ENCODE measurements at places on chromosomes 5 and 9. TPM values are rescaled to one million over a fixed set of nuclear protein-coding genes. Genes with fewer than 3 reads are reported as not detected.

DNA sequence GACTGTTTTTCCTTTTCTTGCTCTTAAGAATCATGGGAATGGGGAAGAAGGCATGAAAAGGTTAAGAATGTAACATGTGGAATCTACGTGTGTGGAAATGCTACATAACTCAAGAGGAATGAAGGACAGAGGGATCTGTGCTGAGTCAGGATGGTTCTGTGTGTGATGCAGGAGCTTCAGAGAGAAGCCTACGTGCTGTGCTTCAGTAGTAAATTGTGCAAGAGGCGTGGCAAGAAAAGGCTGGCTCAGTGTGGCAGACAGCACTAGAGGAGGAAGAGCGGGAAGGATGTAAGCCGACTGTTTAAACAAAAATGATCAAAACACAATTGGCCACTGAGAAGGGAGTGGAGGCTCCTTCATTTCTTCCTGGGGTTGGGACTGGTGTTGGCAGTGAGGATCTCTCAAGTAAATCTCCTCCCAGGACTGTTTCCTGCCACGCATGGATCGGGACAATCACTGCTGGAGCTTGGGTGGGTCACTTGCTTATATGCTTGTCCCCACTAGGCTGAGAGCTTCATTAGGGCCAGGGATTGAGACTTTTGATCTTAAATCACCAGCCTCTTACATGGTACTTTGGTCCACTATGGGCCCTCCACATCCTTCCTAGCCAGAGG lies 59.4 kb upstream of the BASP1 start:
- DNase-seq = no peak

GRCh38 chr9:127022913-127023660 lies 99.3 kb downstream of the ANGPTL2 start:
- DNase-seq = no peak

DNA sequence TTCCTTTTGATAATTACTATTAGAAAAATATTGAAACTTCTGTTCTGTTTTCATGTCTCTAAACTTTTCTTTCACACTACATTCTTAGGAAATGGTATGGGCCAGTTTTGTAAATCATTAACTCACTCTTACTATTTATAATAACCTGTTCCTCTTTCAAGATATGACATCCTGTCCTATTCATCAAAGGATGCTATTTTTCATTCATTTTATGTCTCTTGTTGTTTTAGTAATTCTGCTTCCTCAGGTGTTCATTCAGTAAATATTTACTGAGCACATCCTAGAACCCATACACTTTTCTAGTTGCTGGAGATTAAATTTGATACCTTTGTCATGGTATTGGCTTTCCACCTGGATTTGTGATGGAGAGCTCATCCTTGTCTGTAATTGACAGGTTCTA lies 58.0 kb downstream of the GDA start:
- DNase-seq = no peak

- no peak for DNase-seq
Observed at GRCh38 chr5:2872676-2873075, 121.2 kb upstream of the IRX2 start.

- no peak for DNase-seq
Observed at GRCh38 chr5:155148694-155149093, 135.1 kb downstream of the KIF4B start.

DNA sequence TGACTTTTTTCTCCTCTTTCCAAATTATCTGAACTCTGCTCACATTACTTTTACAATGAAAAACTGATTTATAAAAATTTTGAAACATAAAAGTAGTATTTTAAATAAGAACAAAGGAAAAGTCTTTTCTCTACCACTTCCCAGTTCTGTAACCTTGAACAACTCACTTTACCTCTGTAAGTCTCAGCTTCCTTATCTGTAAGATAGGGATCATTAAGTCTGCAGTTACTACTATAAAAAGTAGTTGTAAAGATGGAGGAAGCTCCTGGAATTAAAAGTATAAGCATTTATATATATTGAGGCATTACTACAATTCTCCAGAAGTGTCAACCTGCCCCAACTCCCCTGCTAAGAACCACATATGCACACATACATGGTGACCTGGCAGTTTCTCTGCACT lies 88.0 kb downstream of the TTC39B start:
- no peak for DNase-seq

DNA sequence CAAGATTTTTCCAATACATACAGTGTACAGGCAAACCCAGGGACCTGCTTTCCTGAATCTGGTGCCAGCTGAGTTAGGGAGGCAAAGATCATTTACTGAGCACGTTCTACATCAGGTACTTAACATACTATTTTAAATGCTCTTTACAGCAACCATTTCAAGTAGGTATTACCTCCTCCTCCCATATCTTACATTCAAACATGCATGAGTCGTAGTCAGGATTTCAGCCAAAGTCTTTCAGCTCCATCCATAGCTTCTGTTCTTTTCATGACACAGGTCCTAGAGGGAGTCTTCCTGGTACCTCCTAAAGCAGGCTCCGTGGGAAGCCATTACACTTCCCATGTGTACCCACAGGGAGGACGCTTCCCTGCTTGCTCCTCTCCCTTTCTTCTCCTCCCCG lies 11.7 kb downstream of the KCNV2 start:
- no peak for DNase-seq

DNA sequence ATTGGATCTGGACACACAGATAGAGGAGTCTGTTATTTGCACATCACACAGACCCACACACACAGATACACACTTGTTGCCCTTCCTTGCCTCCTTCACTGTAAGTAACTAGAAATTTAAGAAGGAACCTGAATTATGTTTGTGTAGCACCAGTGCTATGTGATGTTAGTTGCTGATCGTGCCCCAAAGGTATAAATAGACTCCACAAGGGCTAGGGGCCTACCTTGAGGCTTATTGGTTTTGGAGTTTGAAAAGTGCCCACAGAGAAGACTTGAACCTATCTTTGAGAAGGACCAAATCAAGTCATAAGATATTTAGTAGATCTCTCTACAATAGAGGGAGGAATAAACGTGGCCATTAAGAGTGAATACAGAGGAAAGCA lies 8.8 kb upstream of the TGFBI start:
- DNase-seq = no peak

DNA sequence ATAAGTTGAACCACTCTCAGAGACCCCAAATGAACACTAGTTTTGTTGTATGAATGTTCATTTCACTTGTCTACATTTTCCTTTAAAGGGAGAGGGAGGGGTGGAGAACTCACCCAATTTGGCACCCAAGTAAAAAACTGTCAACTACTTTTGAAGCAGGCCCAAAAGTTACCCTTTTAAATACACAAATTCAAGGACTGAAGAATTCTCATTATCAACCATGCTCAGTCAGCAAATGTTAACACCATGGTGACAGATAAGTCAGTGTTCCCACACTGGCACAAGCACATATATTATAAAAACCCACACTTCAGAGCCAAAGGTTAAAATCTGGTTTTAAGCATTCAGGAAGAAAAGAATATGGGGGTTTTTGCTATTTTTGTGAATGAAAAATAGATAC lies 31.6 kb downstream of the CSNK1A1 start:
- no peak for DNase-seq

DNA sequence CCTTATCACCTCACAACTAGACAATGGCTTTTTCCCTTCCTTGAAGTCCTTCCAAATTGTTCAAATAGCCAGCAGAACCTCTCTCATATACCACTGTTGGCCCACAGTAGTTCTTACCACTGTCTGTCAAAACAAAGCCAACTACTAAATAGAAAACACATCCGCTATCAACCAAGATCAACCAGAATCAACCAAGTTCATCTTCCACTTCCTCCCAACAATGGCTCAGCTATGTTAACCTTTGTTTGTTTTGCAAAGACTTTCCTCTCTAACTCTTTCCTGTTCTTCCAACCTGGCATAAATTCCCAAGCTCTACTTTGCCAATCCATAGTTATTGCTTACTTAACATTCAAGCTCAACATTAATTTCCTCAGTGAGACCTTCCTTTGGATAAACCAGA lies 15.2 kb downstream of the ELL2 start:
- DNase-seq = no peak

DNA sequence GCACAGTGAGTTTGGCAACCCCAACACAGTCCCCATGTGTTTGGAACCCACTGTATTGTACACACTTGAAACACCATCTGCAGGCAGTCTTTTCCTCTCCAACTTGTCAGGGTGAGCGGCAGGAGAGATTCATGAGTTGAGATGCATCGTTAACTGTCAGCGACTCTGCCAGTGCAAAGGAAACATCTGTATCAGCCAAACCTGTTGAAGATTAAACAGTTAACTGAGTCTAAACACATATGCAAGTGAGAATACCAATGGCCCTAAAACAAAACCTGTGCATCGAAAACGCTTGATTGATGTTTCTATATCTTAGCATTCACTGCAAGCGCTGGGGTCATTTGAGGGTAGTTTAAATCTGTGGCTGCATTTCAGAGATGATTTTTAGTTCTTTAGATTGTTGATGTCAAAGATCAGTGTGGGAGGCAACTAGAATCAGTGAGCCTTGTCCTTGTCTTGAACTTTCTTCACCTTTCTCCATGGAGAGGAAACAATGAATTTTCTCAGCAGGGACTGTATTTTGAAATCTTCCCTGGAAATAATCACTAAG lies 41.3 kb upstream of the PAM start:
- no peak for DNase-seq

DNA sequence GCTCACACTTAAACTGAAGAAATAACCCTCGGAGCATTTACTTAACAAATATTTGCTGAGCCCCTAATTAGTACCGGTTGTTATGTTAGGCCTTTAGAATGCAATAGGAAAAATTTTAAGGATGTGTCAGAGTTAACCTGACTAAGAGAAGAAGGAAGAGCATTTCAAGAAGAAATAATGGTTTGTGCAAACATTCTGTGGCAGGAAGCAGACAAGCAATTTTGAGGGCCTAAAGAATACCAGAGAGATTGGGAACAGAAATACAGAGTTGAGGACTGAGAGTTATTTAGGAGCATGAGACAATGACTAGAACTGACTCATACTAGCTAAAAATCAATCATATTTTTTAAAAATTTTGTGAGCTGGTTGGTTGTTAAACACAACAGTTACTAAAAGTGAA lies 218.8 kb downstream of the PRR16 start:
- DNase-seq = no peak

- no peak for DNase-seq
Observed at GRCh38 chr9:91966503-91966902, 16.5 kb upstream of the ROR2 start.

DNA sequence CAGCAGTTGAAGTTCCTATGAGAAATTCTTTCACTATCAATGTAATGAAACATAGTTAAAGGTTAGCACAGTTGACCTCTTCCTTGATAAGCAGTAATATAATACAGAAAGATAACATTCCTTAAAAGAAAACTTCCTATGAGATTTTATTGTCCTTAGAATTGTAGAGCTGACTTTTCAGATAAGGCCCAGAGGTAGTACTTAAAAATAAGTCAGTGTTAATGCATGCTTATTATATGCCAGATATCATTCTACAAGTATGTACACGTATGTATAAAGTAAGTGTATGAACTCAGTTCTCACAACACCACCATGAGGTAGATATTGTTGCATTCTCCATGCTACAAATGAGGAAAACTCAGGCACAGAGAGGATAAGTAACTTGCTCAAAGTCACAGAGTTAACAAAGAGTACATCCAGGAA lies 15.3 kb downstream of the AP3S1 start:
- no peak for DNase-seq

DNA sequence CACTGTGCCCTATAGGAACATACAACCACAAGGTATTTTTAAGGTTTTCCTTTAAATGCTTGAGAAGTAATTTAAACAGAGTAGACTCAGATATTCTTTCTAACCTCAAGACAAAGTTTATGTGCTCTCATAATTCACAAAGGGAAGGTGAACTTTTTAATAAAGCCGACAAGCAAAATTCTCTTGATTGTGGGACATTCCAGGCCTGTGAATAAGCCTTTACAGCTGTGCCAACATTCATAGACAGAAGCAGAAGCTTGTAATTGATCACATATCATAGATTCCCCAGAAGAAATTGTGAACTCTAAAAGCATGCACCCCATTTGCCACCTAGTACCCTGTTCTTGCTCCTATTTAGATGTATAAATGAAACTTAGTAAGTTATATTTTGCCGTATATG lies 1107.8 kb upstream of the SEMA6A start:
- DNase-seq = no peak

GRCh38 chr5:128193665-128194390 lies 110.3 kb downstream of the SLC12A2 start:
- DNase-seq = no peak

DNA sequence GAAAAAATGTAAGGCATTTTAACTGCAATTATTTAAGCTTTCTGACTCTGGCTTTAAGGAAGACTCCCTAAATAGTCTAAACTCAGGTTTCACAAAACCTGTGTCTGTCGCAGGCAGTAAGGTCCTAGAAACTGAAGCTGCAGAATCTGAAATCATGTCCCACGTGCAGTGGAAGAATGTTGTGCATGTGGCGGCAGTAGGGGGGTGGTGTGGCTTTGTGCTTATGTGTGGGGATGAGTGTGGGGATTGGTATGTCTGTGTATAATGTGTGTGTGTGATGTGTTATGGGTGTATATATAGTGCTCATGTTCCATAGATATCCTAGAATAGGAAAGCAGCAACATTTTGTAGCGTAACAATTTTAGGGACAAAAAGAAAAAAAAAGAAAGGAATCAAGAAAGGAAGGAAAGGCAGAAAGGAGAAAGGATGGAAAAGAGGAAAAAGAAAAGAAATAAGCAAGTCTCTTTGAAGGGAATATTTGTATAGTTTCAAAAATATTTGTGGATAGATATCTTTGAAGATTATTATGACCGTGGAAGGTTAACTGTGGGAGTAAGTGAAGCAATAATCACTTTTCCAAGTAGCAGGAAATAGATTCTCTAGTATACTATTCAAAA lies 6.6 kb downstream of the ANKDD1B start:
- DNase-seq = no peak

Gene PAIP1
- total RNA-seq = 141 TPM

Gene CCL21
- total RNA-seq = not detected

Gene WDR31
- 0.63 TPM for total RNA-seq

Gene ZNF366
- total RNA-seq = not detected

Gene INSL4
- not detected for total RNA-seq

Gene IFNA2
- not detected for total RNA-seq

Gene EEIG1
- total RNA-seq = 21.5 TPM

Gene PRDM9
- total RNA-seq = not detected

Gene ADAMTS12
- 12.4 TPM for total RNA-seq

Gene IFNA21
- not detected for total RNA-seq

Data from GM23338 (cell line).